A375 (cell line): ENCODE measurements at places on chromosomes 4 and X. TPM values are rescaled to one million over a fixed set of nuclear protein-coding genes. Genes with fewer than 3 reads are reported as not detected.

Gene SPATA4
- 0.05 and 0.30 TPM in 2 replicates for total RNA-seq

Gene AMER1
- 4.5 and 5.2 TPM in 2 replicates for total RNA-seq

Gene COL4A6
- 0.37 TPM in 1 of 2 replicates, not detected in the other for total RNA-seq

Gene TBC1D8B
- 0.19 and 0.56 TPM in 2 replicates for total RNA-seq

Gene RHOH
- not detected in 2 replicates for total RNA-seq
